Stimulated activated memory B cell treated with anti-CD40 and anti-IgM and Interleukin-4, amounts not matched to agents 10 μg/mL and 1 μg/mL and 100 μg/mL, for 72 hours (primary cell): ENCODE measurements at places on chromosomes 13 and 19.
A peak's percentile ranks its signal among the peaks of the same experiment; 100 is the strongest.

- peak; percentile 78 for ATAC-seq
Measured at GRCh38 chr19:16382775-16383543, 58.3 kb downstream of the KLF2 start.

DNA sequence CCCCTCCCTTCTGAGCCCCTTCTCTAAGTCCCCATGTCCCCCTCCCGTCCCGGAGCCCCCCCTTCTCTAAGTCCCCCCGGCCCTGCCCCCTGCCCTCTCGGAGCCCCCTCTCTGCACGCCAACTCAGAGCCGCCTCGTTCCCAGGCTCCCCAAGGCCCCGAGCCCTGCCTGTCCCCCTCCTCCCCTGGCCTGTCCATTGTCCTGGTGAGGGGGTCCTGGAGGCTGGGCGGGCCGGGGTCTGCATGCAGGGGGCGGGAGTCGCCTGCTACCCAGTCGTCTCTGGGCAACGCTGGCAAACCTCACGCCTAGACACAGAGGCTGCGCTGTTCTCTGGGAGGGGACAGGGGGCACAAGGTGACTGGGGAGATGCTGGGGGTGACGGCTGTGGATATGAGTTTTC, 39.2 kb upstream of the SEMA6B start:
- ATAC-seq = peak; percentile 8

DNA sequence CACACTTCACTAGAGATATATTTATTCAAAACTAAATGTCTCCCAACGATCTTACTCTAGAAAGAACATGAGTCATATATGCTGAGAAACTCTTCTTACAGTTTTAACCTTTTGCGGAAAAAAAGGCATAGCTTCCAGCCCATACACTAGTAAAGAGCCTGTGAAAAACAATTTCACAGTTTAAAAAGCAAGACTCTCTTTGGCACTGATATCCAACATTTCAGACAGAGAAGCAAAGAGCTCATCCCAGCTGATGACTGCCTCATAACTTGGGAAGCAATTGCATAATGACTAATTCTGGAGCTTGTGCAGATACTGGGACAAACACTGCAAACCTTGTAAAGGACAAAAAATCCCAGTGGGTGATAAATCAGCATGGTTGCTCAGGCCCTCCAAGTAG, 88.0 kb downstream of the ENOX1 start:
- ATAC-seq = no peak

GRCh38 chr13:39432196-39432595, 170.8 kb downstream of the LHFPL6 start:
- no peak for ATAC-seq

DNA sequence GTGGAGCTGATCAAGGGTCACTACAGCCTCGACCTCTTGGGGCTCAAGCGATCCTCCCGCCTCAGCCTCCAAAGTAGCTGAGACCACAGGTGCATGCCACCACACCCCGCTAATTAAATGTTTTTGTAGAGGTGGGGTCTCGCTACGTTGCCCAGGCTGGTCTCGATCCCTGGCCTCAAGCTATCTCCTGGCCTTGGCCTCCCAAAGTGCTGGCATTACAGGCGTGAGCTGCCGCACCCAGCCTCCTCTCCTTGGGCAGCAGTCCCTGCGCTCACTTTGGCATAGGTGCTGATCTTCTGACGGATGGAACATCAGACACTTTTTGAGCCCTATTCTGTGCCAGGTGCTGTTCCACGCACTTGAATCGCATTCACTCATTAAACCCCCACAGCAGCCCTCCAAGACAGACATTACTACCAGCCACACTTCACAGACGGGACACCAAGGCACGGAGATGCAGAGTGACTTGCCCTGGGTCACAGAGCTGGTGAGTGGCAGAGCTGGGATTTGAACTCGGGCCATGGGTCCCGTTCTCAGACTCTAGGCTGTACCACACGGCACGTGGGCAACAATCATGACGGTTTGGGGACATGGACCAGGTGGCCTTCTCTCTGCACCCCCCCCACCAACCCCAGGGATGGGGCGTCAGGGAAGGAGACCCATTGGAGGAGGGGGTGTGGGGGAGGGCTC, 3.2 kb downstream of the MEIS3 start:
- no peak for ATAC-seq
